Urothelium cell line (cell line): ENCODE measurements at places on chromosomes 13 and 19.

GRCh38 chr13:31962731-31963370 is 68.7 kb upstream of the FRY start:
- DNase-seq = peak; percentile 35

- DNase-seq = no peak
Observed at GRCh38 chr13:65921933-65922332, 1308.2 kb downstream of the PCDH9 start.

- DNase-seq = no peak
Observed at GRCh38 chr19:33502521-33502920, 19.1 kb downstream of the PEPD start.

GRCh38 chr19:55146078-55146704 is 2.8 kb downstream of the TNNT1 start:
- peak; percentile 87 for DNase-seq

- no peak for DNase-seq
Observed at GRCh38 chr13:112545856-112546255, 42.1 kb downstream of the TUBGCP3 start.

DNA sequence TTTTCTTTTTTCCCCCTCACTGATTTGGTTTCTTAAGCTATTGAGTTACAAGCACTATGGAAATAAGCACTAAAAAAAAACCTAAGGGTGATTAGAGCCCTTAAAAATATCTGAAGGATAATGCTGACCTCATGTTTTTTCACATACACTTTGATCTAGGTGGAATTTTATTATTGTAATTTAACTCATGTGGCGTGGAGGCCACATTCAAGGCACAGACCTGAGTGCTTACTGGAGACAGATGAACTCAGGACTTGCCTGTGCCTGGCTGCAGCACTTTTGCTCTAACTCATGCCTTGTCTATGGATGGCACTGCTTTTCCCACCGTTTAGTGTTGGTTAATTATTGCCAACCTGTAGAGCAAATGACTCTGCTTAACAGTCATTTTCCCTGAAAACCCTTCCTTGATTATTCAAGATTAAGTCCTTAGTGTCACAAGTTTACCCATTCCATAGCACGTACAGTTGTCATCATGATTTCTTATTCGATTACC is 541.4 kb downstream of the GPC6 start:
- DNase-seq = no peak

DNA sequence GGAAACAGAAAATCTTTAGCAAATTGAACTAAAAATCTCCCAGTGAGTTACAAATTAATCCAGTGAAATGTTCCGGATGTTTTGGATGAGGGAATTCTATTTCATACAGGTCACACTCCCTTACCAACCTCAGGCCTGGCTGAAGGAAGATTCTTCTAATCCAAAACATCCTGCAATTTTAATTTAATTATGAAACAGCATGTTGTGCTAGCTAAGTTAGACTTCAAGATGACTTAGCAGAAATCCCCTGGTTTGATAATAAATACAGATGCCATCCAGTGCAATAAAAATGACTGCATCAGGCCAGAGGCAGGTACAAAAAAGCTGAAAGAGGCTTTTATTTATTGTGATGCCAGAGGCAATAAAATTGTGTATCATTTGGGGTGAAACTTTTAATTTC is 96.7 kb upstream of the CLDN10 start:
- DNase-seq = no peak

- DNase-seq = no peak
Observed at GRCh38 chr13:89502286-89502685, 1831.1 kb downstream of the SLITRK5 start.

- no peak for DNase-seq
Observed at GRCh38 chr13:78632996-78633395, 26.0 kb downstream of the OBI1 start.

- DNase-seq = no peak
Observed at GRCh38 chr13:108226184-108226583, 8.0 kb downstream of the ABHD13 start.

DNA sequence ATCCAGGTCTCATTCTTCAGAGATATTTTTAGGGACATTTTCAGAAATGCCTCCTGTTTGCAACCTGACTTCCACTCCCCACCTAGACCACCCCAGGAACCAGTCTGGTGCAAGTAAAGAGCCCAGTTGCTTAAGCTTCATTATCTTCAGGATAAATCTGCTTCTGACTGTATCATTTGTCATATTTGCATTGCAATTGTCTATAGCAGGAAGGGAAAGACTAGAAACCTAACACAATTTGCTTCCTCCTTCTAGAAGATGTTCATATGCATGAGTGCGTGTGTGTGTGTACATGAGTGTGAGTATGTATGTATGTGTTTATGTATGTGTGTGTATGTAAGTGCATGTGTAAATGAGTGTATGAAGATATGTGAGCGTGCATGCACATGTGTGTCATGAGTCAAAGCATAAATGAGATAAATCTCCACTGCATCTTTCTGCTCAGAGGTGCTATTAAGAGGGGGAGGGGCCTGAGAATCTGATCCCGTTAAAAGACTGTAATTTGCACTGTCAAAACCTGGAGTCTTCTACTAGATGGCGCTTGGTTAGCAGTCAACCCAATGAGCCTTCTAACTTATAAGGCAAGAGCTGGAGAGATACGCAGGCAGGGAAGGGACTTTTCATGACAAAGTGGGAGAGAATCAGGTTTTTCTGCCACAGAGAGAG is 178.8 kb upstream of the KL start:
- DNase-seq = no peak

DNA sequence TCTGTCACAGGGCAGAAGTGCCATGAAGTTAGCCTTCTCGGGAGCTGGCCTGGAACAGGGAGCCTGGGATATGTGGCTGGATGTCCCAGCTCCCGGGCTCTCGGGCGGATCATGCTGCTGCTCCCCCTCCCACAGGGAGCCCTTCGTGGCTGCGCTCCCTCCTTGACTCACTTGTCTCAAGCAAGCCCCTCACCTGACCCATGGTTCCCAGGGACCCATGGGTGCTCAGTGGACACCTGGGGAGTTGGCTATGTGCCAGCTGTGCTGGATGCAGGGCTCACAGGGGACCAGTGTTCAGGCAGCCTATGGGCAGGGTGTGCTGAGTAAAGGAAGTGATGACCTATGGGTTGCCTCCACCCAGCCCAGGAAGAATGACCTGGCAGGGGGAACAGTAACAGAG is 213.1 kb upstream of the SGCG start:
- no peak for DNase-seq

DNA sequence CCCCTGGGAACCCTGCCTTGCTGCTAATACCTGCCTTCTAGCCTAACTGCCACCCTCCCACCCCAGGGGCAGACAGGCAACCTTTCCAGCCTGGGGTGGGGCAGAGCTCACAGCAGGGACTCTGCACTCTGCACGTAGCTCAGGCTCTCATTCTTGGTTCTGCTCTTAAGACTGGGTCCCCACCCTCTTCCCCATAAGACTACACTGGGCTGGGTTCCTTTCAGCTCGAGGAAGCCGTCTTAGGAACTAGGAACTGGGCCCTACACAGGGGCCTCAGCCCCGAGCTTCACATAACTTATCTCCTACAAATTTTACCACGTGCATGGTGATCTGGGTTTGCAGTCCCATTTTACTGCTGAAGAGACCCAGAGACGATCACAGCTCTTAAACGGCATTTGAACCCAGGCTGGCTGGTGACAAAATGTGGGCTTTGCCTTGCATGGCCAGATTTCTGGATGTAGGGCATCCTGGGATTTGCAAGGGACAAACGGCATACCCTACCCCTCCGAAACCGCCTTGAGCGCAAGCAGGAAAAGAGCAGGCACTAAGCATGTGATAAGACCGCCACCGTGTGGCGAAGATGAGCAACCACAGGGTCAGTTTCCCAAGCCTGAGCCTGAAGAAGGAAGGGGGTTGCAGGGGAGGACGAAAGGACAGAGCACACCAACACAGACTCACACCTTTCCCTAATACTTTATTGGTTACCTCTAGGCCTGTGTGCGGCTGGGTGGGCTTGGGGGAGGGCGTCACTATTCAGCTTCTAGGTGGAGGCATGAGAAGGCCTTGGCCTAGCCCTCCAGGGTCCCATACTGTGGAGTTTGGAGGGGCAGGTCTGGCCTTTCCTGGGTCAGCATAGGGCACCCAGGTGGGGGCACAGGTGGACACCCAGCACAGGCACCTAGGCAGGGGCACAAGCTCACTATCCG is 5.1 kb downstream of the JUNB start:
- no peak for DNase-seq

GRCh38 chr19:10408511-10409283 is 5.4 kb upstream of the CDC37 start:
- DNase-seq = no peak

DNA sequence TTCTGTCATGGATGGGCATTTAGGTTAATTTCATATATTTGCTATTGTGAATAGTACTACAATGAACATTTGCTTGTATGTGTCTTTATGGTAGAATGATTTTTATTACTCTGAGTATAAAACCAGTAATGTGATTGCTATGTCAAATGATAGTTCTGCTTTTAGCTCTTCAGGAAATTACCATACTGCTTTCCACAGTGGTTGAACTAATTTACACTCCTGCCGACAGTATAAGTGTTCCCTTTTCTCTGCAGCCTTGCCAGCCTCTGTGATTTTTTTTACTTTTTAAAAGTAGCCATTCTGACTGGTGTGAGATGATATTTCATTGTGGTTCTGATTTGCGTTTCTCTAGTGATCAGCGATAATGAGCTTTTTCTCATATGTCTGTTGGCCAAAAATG is 6.5 kb downstream of the SIGLEC7 start:
- no peak for DNase-seq

DNA sequence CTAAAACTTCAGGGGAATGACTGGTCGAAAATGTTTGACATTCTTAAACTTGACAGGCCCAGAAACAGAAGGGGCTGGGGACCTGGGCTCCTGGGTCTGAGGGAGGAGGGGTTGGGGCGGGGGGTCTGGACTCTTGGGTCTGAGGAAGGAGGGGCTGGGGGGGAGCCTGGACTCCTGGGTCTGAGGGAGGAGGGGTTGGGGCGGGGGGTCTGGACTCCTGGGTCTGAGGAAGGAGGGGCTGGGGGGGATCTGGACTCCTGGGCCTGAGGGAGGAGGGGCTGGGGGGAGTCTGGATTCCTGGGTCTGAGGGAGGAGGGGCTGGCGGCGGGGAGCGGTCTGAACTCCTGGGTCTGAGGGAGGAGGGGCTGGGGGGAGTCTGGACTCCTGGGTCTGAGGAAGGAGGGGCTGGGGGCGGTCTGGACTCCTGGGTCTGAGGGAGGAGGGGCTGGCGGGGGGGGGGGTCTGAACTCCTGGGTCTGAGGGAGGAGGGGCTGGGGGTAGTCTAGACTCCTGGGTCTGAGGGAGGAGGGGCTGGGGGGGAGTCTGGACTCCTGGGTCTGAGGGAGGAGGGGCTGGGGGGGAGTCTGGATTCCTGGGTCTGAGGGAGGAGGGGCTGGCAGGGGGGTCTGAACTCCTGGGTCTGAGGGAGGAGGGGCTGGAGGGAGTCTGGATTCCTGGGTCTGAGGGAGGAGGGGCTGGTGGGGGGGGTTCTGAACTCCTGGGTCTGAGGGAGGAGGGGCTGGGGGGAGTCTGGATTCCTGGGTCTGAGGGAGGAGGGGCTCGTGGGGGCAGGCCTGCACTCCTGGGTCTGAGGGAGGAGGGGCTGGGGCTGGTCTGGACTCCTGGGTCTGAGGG is 5.5 kb upstream of the KLK6 start:
- no peak for DNase-seq

GRCh38 chr13:51831519-51831918 is 13.5 kb downstream of the TMEM272 start:
- no peak for DNase-seq

DNA sequence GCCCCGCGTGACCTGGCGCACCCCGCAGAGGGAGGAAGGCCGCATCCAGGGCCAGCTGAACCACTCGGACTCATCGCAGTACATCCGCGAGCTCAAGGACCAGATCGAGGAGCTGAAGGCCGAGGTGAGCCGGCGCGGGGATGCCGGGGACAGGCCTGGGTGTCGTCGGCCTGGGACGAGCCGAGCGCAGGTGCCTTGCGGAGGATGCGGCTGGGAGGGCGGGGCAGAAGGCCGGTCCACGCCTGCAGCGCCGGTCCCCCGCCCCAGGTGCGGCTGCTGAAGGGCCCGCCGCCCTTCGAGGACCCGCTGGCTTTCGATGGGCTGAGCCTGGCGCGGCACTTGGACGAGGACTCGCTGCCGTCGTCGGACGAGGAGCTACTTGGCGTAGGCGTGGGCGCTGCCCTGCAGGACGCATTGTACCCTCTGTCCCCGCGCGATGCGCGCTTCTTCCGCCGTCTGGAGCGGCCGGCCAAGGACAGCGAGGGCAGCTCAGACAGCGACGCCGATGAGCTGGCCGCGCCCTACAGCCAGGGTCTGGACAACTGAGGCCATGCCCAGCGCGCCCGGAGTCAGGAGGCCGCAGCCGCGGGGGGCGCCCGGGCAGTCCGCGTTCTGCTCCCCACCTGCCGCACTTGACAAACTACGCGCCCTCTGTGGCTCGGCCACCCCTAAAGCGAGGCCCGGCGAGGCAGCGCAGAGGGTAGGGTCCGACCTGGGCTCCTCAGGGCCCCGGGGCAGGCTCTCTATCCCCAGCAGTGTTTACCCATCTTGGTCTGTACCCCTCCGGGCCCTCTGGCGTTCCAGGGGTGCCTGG is 10.8 kb downstream of the PRR36 start:
- DNase-seq = no peak

DNA sequence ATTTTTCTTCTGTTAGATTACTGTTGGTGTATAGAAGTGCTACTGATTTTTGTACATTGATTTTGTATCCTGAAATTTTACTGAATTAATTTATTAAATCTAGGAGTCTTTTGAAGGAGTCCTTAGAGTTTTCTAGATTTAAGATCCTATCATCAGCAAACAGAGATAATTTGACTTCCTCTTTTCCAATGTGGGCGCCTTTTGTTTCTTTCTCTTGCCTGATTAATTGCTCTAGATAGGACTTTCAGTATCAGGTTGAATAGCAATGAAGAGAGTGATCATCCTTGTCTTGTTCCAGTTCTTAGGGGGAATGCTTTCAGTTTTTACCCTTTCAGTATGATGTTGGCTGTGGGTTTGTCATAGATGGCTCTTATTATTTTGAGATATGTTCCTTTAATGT is 5.6 kb upstream of the CD33 start:
- no peak for DNase-seq

DNA sequence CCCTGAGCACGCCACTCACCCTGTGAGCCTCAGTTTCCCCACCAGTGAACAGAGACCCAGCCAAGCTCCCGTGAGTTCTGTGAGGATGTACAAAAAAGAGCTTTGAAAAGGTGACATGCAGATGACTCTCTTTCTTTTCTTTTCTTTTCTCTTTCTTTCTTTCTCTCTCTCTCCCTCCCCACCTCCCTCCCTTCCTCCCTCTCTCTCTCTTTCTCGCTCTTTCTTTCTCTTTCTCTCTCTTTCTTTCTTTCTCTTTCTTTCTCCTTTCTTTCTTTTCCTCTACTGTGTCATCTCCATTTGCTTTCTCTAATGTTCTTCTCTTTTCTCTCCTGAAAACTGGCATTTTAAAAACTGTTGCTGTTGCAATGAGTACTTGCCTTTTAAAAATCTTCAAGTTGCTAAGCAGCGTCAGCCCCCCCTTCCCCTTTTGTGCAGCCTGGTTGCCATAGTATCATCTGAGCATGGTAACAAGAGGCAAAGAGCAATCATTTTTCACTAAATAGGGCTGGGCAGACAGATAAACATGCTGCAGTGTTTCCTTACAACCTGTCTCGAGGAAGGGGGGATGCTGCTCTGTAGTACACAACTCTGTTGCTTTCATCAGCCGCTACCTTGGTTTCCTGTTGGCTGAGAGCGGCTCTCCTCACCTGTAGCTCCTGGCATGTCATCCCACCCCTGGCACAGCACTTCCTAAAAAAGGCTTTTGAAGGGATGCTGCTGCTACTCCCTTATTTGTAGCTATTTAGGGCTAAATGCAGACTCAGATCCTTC is 108.7 kb upstream of the MBNL2 start:
- DNase-seq = no peak
